GM23248 (cell line): ENCODE measurements at places on chromosomes 12 and 14.

DNA sequence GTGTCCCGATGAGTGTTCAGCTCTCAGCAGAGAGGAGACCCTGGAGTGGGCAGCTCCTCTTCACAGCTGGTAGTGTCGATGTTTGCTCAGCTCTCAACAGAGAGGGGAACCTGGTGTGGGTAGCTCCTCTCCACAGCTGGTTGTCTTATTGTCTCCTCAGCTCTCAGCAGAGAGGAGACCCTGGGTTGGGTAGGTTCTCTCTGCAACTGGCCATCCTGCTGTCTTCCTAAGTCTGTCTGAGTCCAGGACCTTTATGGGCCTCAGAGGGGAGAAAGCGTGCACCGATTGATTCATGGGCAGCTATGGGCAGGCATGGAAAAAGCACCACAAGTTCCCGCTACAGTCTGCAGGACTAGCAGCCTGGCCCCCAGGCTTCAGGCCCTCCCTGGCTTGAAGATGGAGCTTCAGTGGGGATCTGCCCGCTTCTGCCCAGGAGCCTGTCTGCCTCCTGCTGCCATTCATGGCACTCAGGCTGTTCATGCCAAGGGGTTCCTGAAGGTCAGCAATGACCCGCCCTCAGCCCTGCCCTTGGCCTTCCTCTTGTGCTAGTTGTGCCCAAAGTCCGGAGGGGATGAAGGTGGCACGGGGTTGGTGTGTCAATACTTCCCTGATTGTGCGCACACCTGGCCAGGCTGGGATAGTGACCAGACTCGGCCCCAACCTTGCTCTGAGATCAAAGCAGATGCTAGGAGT lies 224.2 kb downstream of the KCNC2 start:
- no peak for DNase-seq

DNA sequence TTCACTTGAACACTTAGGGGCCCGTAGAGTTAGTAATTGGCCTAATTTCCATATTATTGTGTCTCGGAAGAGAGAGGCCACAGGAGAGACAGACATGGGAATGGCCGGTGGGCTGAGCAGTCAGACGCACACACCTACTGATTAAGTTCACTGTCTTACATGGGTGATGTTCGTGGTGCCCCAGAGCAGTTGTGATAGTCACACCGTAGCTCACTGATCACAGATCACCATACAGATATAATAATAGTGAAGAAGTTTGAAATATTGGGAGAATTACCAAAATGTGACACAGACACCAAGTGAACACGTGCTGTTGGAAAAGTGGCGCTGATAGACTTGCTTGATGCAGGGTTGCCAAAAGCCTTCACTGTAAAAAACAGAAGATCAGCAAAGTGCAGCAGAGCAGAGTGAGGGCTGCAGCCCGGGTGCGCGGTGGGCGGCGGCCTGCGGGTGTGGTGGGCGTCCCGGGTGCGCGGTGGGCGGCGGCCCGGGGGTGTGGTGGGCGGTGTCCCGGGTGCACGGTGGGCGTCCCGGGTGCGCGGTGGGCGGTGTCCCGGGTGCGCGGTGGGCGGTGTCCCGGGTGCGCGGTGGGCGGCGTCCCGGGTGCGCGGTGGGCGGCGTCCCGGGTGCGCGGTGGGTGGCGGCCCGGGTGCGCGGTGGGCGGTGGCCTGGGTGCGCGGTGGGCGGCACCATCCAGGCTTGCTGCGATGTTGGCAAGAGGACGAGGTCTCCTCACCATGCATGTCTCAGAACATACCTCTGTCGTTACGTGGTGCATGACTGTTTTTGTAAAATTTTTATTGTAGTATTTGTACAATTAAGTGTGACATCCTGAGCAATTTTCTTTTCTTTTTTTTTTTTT lies 34.3 kb upstream of the TEX22 start:
- peak; percentile 93 for DNase-seq

GRCh38 chr14:27072589-27072988 lies 474.8 kb upstream of the NOVA1 start:
- DNase-seq, result no peak

- DNase-seq, result peak; percentile 48
Observed at GRCh38 chr14:34569750-34570149, 30.2 kb upstream of the EAPP start.

- no peak for DNase-seq
Observed at GRCh38 chr12:28629691-28630090, 439.4 kb downstream of the CCDC91 start.

GRCh38 chr14:64245491-64245890 lies 48.7 kb downstream of the ESR2 start:
- DNase-seq, result no peak

GRCh38 chr12:29617407-29617803 lies 119.9 kb upstream of the OVCH1 start:
- DNase-seq, result peak; percentile 28

DNA sequence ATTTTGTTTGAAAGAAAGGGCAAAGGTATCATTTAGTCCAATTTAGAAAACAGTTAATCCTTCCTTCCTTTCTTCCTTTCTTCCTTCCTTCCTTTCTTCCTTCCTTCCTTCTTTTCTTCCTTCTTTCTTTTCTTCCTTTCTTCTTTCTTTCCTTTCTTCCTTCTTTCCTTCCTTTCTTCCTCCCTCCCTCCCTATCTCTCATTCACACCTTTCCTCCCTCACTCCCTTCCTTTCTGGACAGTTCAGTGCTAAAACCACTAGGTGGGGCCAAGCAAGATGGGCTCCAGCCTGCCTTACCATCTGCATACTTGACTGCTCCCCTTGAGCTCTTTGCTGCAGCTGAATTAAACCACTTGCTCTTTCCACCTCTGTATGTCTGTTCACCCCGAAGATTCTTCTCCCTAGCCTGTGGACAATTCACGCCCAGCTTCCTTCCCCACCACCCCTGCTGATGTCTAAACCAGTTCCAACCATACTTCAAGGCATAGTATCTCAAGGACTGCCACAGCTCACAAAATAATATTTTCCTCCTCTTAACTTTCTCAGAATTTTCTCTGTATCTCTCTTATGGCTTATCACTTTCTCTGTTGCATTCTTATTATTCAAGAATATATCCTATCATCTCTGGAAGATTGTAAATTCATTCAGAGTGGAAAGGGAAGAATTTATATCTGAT lies 78.0 kb downstream of the DBX2 start:
- peak; percentile 39 for DNase-seq

DNA sequence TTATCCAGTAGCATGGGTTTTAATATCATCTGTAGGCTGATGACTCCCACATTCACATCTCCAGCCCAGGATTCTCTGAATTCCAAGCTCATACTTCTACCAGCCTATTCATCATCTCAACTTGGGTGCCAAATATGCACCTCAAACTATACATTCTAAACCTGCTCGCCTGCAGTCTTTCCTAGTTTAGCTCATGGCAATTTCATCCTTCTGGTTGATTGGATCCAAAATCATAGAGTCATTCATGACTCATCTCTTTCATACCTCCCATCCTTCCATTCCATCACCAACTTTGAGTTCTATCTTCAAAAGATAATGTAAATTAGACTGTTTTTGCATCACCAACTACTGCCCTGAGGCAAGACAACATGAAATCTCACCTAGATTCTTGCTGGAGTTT lies 99.7 kb upstream of the EGLN3 start:
- DNase-seq, result peak; percentile 25

DNA sequence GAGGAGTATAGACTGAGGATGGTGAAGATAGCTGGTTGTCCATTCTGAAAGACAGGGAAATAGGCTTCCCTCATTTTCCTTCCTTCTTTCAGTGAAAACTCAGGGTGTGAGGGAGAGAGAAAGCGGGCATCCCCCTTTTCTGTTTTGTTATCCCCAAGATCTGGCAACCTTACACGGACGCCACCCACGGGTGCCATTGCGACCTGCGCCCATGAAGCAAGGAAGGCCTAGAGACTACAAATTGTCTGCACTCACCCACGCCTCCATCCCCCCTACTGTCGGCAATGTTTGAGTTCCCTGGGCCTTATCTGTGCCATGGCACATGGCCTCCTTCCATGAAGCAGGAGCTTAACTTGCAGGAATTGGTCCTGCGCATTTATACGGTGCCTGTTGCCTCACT lies 115.0 kb upstream of the IGF1 start:
- no peak for DNase-seq

DNA sequence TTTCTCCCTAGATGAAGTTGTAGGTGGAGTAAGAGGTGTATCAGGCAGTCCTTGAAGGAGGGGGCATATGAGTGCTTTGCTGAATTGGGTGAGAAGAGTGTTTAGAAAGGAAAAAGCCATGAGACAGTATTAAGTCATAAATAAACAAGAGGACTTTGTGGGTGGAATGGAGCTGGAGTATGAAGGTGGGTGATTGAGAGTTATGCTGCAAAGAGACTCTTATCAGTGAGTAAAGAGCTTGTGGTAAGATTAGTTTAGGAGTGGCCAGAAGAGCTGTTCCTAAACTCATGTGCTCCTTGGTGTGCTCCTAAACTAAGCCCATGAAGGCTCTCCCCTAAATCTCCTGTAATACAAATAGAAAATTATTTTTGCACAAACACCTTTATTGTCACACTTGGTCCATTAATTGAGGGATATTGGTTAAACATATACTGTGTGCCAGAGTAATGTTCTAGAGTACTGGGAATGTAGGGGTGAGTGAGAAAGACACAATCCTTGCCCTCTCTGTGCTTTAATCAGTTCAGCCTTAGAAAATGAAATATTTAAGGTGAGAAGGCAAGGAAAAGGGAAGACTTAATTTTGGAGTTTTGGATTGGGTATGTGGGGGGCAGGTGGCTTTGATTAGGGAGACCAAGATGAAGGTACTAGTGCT lies 9.8 kb downstream of the CHPT1 start:
- no peak for DNase-seq

DNA sequence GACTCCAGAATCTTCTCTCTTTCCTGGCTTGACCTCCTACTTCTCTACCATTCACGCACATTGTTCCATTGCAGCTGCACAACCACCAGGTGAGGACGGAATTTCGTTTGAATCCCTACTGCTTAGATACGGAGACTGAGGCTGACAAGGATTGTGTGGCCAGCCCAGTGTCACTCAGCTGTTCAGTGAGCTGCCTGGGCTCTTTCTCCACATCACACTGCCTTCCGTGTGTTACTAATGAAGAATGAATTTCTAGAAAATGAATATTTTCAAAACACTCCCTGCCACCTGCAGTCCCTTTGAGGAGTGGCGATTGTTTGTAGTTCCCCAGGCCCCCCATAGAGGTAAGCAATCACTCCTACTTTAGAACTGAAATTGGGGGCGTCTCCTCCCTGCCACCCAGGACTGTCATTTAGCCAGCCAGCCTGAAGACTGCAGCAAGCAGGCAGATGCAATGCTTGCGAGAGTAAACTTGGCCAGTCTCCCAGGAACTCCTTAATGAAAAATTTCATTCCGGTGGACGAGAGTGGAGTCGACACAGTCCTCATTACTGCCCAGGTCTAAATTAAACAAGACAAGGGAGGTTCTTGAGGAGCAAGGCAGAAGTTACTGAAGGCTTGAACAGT lies 239.7 kb downstream of the SLC41A2 start:
- peak; percentile 65 for DNase-seq

DNA sequence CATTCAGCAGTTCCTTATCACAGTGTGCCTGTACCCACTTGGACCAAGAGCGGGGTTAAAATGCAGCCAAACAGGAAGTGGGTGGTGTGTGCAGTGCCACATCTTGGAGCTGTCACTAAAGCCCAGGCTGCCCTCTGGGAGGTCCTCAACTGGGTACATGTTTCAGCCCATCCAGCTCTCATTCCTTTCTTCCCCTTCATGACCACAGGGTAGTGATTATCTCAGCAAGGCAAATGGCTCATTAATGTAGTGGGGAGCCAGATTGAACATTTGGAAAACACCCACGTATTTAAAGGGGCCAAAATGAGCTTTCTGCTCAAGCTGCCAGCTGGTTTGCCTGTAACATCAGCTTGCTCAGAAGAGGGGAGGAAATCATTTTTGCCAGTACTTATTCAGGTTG lies 210.8 kb upstream of the BTG1 start:
- peak; percentile 25 for DNase-seq

GRCh38 chr14:105529569-105530284 lies 3.3 kb downstream of the TMEM121 start:
- no peak for DNase-seq

- DNase-seq, result peak; percentile 78
Observed at GRCh38 chr12:117836999-117837736, 131.6 kb downstream of the KSR2 start.

DNA sequence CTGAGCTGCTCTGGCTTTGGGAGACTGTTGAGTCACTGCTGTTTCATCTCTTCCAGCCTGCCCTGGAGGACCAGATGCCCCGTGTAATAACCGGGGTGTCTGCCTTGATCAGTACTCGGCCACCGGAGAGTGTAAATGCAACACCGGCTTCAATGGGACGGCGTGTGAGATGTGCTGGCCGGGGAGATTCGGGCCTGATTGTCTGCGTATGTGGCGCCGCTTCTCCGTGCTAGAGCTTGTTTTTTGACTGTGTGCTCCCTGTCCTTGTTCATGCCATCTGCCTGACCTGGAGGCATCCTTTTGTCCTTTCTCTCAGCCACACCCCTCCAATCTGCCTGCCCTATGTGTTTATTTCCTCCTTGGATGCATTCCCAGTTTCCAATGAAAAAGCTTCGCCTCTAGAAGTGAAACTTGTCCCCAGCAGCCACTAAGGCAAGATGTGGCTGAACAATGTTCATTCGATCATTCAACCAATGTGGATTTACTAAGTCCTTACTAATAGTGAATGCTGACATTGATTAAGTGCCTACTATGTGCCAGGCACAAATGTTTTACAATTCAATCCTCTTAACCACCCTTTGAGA lies 98.6 kb downstream of the NT5DC3 start:
- DNase-seq, result peak; percentile 39

- no peak for DNase-seq
Observed at GRCh38 chr14:23177181-23177580, 6.3 kb downstream of the SLC7A8 start.

- DNase-seq, result no peak
Observed at GRCh38 chr12:106601496-106601895, 18.7 kb downstream of the RFX4 start.

DNA sequence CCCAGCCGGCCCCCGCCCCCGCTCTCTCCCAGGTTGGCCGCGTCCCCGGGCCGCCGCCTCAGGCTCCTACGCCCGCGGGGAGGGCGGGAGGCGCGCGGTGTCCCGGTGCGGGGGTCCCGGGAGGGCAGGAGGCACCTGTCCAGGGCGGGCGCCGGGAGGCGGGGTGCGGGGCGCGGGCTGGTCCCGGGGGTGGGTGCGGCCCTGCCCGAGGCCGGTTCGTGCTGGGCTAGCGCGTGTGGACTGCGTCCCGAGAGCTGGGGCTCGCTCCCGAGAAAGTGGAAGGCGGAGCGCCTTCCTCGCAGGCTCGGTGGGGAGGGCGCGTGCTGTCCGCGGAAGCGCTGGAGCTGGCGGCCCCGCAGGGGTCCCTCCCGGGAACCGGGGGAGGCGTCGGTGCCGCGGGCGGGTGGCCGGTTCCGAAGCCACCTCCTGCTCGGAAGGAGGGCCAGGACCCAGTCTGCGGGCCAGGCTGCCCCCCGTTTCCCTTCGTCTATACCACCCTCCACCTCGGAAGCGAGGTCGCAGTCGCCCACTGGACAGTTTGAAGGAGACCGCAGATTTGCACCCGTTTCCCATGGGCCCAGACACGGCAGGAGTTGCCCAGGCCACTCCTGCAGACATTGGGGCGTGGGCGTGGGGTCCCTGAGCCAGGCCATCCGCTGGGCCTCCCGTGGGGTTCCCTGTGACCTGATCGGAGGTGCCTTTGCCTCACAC lies 636 bp downstream of the ZFYVE21 start:
- peak; percentile 75 for DNase-seq

- no peak for DNase-seq
Observed at GRCh38 chr14:97692084-97692483, 894.9 kb downstream of the VRK1 start.

- DNase-seq, result peak; percentile 89
Observed at GRCh38 chr14:54902143-54902520, 494 bp downstream of the GCH1 start.
